ENCODE measurements at places on chromosomes 5 and 9.

- DNase-seq = peak; percentile 9
Observed at GRCh38 chr5:135578685-135579341, at the start of gene CXCL14. Gene CXCL14 (minus strand): TSS chr5:135578991. CDS start chr5:135578778, 213 bp downstream.

DNA sequence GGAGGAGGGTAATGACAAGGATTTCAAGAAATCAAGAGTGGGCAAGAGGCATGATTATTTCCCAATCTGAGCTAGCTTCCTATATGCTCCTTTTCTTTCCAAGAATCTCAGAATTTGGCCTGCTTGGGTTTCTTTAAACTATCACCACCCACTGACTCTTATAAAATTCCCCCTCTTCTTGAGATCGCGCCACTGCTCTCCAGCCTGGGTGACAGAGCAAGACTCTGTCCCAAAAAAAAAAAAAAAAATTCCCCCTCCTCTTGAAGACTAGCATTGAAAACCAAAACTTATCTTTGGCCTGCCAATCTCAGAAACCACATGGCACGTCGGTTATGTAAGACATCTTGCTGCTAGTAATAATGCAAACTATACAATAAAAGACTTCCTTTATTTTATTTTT lies 3.4 kb upstream of the DMXL1 start:
- DNase-seq = no peak

- DNase-seq = no peak
Observed at GRCh38 chr5:156913719-156914370, 49.2 kb downstream of the TIMD4 start.

GRCh38 chr9:121345070-121345469 lies 25.0 kb downstream of the STOM start:
- no peak for DNase-seq

GRCh38 chr5:23411200-23411599 lies 96.2 kb upstream of the PRDM9 start:
- DNase-seq = no peak

DNA sequence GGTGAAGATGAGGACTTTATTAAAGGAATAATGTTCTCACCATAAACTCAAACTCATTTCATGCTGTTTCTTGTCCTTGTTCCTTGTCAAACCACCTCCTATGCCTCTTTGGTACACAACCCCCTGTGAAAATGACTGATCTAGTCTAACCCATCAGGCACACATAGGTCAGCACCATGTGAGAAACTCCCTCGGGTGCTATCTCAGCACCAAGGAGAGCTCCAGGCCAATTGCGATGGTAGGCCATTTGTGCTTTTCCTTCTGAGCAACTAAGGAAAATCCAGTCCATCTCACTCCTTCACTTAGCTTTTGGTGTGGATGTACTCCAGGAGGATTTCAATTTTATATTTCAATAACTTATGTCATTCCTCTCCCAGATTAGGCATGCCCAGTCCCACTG lies 199.8 kb downstream of the ZNF608 start:
- no peak for DNase-seq

DNA sequence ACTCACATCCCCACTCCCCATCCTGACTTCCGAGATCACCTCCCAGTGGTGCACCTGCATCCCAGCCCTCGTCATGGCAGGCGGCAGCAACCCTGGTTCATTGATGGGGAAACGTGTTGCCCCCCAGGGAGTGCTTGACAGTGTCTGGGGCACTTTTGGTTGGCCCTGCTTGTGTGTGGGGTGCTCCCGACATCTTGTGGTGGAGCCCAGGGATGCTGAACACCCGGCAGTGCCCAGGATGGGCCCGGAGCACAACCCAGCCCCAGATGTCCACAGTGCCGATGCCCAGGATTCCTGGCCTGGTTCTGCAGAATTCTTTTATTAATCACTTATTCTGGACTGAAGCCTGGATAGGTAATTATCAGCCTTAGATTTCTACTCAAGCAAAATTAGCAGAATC lies 3.7 kb downstream of the MRPL36 start:
- DNase-seq = no peak
